Naive B cell (primary cell): ENCODE measurements at places on chromosomes 2 and 18. TPM values are rescaled to one million over a fixed set of nuclear protein-coding genes. Genes with fewer than 3 reads are reported as not detected.

- H3K27me3 ChIP-seq = peaks cover 14% of the 10 kb centered on the region
- H3K27ac ChIP-seq = no peak overlapping the region
- DNase-seq = no peak
- no peaks in the 10 kb centered on the region for H3K36me3 ChIP-seq
Observed at GRCh38 chr2:25050128-25050527, 8.3 kb downstream of the EFR3B start.

GRCh38 chr2:113863144-113863543 lies 26.7 kb upstream of the ACTR3 start:
- H3K27ac ChIP-seq = peak overlapping the region; percentile 97
- peaks cover 77% of the 10 kb centered on the region for H3K4me1 ChIP-seq
- no peaks in the 10 kb centered on the region for H3K36me3 ChIP-seq
- DNase-seq = peak; percentile 63

The CRYGD gene
- polyA plus RNA-seq = not detected

- peaks cover 13% of the 10 kb centered on the region for H3K36me3 ChIP-seq
- H3K27ac ChIP-seq = no peak overlapping the region
- peaks cover 20% of the 10 kb centered on the region for H3K4me1 ChIP-seq
- peak overlapping the region; percentile 76 for H3K4me3 ChIP-seq
Observed at GRCh38 chr2:38754506-38754905, 3.3 kb upstream of the SRSF7 start.

DNA sequence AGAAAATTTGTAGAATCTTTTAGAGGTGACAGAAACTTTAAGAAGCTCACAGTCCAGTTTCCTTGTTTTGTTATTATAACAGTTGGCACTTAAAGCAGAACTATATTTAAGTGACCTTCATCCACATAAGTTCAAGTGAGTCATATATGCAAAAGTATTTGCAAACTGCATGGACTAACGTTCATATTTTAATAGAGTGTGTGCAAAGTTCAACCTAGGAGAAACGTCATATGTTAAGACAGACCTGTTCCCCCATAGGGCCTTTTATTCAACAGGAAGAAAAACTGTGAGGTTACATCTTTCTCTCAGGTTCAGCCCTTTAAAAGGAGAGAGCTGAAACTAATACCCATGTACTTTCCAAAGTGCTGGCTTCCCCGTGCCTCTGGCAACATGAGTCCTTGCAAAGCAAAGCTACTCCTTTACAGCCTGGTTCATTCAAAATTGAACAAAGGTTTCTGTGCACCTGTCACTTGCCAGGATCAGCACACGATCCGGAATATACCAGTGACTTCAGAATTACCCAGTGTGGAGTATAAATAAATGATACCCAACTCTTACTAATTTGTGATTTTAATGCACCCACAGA lies 280.0 kb upstream of the RAB12 start:
- H3K27ac ChIP-seq = no peak overlapping the region
- no peak overlapping the region for H3K4me3 ChIP-seq
- no peak for DNase-seq
- H3K27me3 ChIP-seq = peaks cover under 1% of the 10 kb centered on the region

GRCh38 chr18:45580127-45580526 lies 35.1 kb upstream of the SLC14A2 start:
- no peak overlapping the region for H3K27ac ChIP-seq
- DNase-seq = no peak
- H3K36me3 ChIP-seq = no peaks in the 10 kb centered on the region
- H3K4me1 ChIP-seq = no peaks in the 10 kb centered on the region
- H3K4me3 ChIP-seq = no peak overlapping the region

DNA sequence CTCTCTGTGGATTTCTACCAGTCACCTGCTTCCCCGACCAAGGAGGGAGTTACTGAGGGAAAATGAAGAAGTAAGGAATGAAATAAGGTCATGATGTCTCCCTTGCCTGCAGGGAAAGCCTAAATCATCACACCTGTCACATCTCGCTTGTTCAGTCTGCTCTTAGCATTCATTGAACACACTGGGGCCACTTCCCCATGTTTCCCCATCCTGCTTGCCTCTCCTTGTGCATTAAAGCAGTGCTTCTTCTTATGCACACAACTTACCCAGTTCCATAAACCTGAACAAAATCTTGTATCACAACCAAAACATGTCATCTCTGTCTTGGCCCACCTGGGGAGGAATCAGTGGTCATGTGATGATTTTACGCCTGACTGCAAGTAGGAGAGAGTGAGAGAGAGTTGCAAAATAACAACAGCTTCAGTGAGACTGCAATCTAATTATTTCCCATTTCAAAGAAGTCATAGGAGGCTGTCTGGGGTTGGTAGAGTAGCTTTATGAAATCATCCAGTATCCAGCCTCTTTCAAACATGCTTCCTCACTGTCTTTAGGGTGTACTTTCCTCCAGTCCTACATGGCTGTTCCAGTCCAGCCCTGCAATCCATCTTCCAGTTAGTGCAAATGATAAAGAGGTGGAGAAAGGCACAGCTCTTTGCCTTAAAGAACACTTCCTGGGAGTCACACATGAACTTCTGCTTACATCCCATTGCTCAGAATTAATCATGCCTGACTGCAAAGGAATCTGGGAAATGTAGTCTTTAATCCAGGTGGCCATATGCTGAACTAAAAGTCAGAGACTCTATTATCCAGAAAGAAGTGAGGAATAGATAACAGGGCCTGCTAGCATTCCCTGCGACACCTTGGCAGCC lies 220.1 kb downstream of the HAUS1 start:
- DNase-seq = no peak
- no peaks in the 10 kb centered on the region for H3K36me3 ChIP-seq
- H3K4me3 ChIP-seq = no peak overlapping the region
- H3K27ac ChIP-seq = no peak overlapping the region

The DNAH7 gene
- not detected for polyA plus RNA-seq

GRCh38 chr2:45070113-45070652 lies 60.9 kb upstream of the SIX2 start:
- H3K36me3 ChIP-seq = no peaks in the 10 kb centered on the region
- H3K4me1 ChIP-seq = no peaks in the 10 kb centered on the region
- H3K4me3 ChIP-seq = no peak overlapping the region
- DNase-seq = no peak
- H3K27me3 ChIP-seq = peaks cover 68% of the 10 kb centered on the region
- no peak overlapping the region for H3K27ac ChIP-seq

DNA sequence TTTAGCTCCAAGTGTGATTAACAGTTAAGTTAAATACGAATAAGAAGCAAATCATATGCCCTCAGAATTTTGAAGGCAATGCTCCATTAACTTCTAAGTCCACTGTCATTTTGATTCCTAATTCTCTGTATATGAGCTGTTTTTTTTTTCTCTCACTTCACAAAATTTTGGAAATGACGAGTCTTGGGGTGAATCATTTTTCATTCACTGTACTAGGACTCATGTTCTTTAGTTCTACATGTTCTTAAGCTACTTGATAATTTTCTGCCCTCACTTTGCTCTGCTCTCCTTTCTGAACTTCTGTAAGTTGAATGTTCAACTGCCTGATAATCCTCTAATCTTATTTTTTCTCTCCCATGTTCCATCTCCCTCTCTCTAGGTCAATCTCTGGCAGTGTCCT lies 141.0 kb downstream of the THADA start:
- H3K36me3 ChIP-seq = peaks cover 29% of the 10 kb centered on the region
- H3K27ac ChIP-seq = no peak overlapping the region
- peaks cover 4% of the 10 kb centered on the region for H3K4me1 ChIP-seq
- no peak overlapping the region for H3K4me3 ChIP-seq
- no peak for DNase-seq

DNA sequence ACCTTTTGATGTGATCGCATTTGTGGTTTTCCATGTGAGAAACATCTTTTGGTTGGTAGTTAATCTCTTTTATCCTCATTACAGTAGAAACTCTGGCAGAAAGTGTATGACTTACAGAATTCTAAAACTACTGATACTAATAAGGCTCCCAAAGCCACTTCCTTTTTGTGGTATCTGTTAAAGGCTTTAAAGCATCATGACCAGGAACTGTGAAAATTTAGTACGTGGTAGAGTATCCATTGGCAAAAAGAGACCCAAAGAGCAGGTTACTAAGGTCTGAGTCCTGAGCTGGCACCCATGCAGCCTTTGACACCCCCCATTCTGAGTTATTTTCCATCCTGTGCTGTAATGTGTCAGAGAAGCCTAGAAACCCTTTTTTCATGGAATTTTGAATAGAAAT lies 94.5 kb downstream of the DPP4 start:
- H3K36me3 ChIP-seq = no peaks in the 10 kb centered on the region
- no peaks in the 10 kb centered on the region for H3K27me3 ChIP-seq
- no peak overlapping the region for H3K27ac ChIP-seq
- H3K4me1 ChIP-seq = no peaks in the 10 kb centered on the region
- no peak for DNase-seq

The G6PC2 gene
- not detected for polyA plus RNA-seq

The MAP3K20 gene
- 9.9 TPM for polyA plus RNA-seq

DNA sequence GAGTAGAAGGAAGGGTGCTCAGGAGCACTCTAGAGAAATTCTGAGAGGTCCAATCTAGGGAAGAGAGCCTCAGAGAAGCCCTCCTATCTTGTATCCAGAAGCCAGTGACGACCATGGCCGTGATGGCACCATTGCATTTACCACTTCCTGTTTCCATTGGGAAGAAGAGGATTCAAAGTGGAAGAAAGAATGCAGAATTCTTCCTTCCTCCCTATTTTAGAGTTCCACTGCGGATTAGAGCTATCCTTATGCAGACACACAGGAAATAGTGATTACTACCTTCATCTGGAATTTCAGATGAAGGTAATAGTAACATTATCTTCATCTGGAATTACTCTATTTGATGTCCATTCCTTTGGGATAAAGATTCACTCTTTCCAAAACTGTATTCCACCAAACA lies 45.6 kb upstream of the PCBP1 start:
- no peak overlapping the region for H3K27ac ChIP-seq
- no peaks in the 10 kb centered on the region for H3K27me3 ChIP-seq
- peaks cover 7% of the 10 kb centered on the region for H3K36me3 ChIP-seq
- H3K4me1 ChIP-seq = peaks cover 8% of the 10 kb centered on the region
- no peak overlapping the region for H3K4me3 ChIP-seq

GRCh38 chr2:99088017-99088416 lies 53.5 kb upstream of the C2orf15 start:
- no peak for DNase-seq
- peaks cover 7% of the 10 kb centered on the region for H3K36me3 ChIP-seq
- peaks cover 11% of the 10 kb centered on the region for H3K27me3 ChIP-seq
- no peaks in the 10 kb centered on the region for H3K4me1 ChIP-seq
- H3K27ac ChIP-seq = no peak overlapping the region
- no peak overlapping the region for H3K4me3 ChIP-seq

DNA sequence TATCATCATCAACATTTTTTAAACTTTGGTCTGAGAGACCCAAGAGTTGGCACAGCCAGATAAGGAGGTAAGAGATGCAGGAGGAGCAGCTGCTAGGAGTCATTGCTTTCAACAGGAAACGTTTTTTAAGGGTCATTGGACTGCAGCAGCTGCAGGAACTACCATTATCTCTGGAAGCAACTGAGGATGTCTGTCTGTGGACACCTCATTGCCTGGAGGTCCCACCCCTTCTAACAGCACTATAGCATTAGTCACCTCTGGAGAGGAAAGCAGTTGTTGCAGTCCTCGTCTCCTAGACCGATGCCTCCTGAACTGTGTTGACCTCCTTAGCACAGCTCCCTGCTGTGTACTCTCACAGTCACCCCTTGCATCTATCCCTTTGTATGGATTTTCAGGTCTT lies 21.5 kb upstream of the FSHR start:
- H3K27me3 ChIP-seq = no peaks in the 10 kb centered on the region
- no peak overlapping the region for H3K27ac ChIP-seq
- no peak overlapping the region for H3K4me3 ChIP-seq
- no peaks in the 10 kb centered on the region for H3K36me3 ChIP-seq
- no peaks in the 10 kb centered on the region for H3K4me1 ChIP-seq

DNA sequence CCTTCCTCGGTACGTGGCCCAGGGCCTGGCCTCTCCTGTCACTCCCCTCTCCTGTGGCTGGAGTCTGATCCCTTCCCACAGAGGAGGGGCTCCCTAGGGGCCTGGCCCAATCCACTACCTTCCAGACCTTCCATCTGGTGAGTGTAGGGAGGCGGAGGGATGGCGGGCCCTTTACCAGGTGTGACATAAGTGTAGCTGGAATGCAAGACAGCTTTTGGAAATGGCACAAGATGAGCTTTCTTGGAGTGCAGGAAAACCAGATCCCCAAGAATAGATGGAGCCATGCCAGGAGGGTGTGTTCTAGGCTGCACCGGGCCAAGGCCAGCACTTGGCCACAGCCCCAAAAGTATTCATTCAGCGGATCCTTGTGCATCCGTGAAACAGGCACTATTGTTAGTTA lies 30.1 kb downstream of the IGFBP5 start:
- DNase-seq = no peak
- peaks cover 21% of the 10 kb centered on the region for H3K27me3 ChIP-seq
- no peak overlapping the region for H3K4me3 ChIP-seq
- no peaks in the 10 kb centered on the region for H3K36me3 ChIP-seq

DNA sequence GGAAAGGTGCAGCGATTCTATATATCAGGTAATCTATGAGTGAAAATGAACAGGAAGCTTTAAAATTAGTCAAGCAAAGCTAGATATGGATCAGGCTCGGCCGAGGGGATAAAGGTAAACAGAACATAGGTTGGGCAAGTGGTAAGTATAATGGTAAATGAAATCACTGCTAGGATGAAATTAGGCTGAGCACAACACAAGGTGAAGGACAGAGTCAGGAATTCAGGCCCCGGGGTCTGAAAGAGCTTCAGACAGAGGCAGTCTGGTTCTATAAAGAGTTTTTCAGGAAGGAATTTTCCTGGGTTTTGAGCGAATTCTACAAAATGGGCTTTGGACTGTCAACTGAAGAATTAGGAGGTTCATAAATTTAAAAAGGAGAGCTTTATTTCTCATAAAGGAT lies 513.2 kb upstream of the CDH2 start:
- no peaks in the 10 kb centered on the region for H3K27me3 ChIP-seq
- no peaks in the 10 kb centered on the region for H3K36me3 ChIP-seq
- no peak overlapping the region for H3K27ac ChIP-seq
- H3K4me3 ChIP-seq = no peak overlapping the region
- H3K4me1 ChIP-seq = no peaks in the 10 kb centered on the region

The CYB5A gene
- 209 TPM for polyA plus RNA-seq

GRCh38 chr2:10079870-10080535 lies at the start of gene CYS1:
Gene CYS1, minus strand, starts transcription at chr2:10080411. Its CDS starts 188 bp downstream, at chr2:10080223.
- peaks cover 17% of the 10 kb centered on the region for H3K4me1 ChIP-seq
- DNase-seq = no peak
- H3K27me3 ChIP-seq = peaks cover 77% of the 10 kb centered on the region
- H3K27ac ChIP-seq = no peak within 1 kb of the TSS
